ENCODE measurements at places on chromosomes 4 and X.

DNA sequence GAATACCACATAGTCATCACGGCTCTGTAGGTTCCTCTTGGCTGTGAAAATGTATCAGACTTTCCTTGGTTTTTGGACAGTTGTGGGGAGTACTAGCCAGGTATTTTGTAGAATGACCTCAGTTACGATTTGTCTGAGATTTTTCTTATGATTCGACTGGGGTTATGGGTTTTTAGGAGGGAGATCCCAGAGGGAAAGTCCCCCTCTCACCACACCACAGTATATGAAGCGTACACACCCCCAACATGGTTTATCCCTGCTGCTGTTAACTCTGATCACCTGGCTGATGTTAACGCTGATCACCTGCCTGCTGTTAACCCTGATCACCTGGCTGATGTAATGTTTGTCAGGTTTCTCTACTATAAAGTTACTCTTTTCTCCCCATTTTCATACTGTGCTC, 72.6 kb downstream of the ANAPC4 start:
- DNase-seq, result no peak

DNA sequence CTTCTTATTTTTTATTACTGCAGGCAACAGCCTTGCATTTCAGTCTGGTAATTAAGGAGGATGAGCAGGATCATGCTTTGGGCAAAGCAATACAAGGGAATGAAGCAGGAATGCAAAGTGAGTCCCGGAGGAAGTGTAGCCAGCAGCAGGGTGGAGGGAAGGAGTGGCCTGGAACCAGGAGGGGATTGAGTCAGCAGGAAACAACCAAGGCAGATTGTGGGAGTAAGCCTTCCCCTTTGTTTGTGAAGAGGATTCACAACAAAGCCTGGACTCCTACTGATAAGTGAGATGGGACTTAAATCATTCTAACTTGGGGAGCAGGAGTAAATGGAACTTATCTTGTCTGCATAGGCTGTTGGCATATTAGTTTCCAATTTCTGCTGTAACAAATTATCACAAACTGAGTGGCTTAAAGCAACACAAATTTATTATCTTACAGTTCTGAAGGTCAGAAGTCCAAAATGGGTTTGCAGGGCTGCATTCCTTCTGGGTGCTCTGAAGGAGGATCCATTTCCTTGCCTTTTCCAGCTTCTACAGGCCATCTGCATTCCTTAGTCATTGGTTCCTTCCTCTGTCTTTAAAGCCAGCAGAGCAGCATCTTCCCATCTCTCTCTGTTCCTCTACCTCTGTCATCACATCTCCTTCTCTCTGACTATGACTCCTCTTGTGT, 93.2 kb upstream of the AP1S2 start:
- no peak for DNase-seq

GRCh38 chr4:2246384-2247127, 4.6 kb upstream of the HAUS3 start:
- DNase-seq, result no peak

- DNase-seq, result no peak
These were observed 69.6 kb upstream of the MTNR1A start for GRCh38 chr4:186624951-186625350.
